Hypothalamus (tissue), 51 donors: ENCODE measurements at places on chromosomes 5 and 9.

GRCh38 chr9:111926421-111926875 is 29.8 kb downstream of the UGCG start:
- DNase-seq = no peak

DNA sequence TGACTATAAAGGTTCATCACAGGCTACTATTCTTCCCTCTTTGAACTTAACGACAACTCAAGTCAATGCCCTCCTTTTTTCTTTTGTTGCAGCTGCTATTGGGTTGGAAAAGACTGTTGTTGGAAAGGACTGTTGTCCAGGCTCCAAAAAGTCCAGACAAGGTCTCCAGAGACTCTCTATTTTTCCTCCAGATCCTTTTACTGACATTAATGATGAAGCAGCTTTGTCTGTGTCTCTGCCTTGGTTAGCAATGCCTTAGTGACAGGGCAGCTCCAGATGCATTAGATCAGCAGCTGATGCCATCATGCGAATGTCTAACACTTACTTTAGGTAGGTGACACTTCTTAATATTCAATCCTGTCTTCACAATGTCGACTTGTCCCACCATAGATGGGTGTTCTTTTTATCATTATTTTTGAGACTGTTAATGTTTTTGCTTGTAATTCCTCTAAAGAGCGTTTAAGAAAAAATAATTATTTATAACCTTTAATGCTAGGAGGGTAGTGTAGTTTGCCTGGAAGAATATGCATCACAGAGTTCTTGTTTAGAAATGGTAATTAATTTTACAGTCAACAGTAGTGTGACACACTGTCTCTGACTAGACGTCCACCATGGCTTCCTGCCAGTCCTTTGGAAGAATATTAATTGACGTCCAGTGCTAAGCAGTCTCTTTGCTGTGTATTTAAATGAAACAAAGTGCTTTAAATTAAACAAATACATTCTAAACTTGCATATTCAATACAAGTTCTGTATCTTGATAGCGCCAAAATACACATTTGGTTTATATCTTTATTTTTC is 492.2 kb downstream of the NR2F1-AS1 start:
- DNase-seq = no peak

DNA sequence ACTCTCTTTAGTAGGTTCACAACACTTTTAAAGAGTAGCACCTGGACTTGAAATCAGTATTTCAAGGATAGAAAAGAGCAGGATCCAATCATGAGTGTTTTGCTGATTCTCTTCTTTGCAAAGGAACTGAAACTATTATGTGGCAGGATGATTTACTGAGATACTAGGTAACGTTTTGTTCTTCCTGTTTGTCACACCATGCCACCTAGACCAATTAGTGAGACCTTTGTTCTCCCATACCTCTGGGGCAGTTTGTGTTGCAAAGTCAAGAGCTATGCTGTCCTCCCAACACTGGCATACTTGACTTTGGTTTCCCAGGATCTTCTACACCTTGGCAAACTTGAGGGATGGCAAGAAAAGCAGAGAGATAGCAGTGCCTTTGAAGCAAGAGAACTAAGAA is 43.4 kb downstream of the PPP1R2B start:
- no peak for DNase-seq

GRCh38 chr9:101369286-101369685 is 15.5 kb downstream of the BAAT start:
- no peak for DNase-seq

- peak; percentile 84 for DNase-seq
These were observed 156.3 kb upstream of the IER5L start for GRCh38 chr9:129334105-129334935.

DNA sequence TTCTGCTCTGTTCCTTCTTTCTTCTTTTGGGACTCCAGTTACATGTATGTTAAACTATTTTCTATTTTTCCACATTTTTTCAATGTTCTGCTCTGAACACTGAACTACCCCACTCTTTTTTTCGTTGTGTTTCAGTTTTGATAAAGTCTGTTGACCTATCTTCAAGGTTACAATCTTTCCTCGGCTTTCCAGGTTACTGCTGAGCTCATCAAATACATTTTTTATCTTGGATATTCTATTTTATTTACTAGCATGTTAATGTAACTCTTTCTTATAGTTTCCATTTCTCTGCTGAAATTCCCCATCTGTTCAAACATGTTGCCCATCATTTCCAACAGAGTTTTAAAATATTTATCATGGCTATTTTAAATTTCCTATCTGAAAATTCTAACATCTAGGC is 13.8 kb downstream of the NEUROG1 start:
- no peak for DNase-seq

DNA sequence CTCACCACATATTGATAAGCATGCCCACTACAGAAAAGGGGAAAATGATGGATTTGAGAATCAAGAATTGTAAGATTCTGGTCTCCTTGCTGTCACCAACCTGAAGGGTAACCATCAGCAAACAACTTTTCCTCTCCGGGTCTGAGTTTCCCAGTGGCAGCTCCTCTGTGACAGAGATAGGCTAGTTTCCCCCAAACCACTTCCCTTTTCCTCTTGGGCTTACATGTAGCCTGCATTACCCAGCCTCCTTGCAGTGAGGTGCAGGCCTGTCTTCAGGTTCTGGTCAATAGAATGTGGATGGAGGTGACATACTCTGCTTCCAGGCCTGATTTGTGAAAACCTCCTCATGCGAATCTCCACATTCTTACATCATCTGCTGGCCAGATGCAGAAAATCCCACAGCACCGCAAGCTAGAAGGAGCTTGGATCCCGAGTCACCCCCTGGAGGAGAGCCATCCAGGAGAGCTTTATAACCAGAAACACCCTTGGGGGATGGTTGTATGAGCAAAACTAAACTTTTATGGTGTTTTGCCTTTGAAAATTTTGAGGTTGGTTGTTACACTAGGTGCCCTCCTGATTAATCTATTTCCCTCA is 206.1 kb downstream of the RGS3 start:
- no peak for DNase-seq

DNA sequence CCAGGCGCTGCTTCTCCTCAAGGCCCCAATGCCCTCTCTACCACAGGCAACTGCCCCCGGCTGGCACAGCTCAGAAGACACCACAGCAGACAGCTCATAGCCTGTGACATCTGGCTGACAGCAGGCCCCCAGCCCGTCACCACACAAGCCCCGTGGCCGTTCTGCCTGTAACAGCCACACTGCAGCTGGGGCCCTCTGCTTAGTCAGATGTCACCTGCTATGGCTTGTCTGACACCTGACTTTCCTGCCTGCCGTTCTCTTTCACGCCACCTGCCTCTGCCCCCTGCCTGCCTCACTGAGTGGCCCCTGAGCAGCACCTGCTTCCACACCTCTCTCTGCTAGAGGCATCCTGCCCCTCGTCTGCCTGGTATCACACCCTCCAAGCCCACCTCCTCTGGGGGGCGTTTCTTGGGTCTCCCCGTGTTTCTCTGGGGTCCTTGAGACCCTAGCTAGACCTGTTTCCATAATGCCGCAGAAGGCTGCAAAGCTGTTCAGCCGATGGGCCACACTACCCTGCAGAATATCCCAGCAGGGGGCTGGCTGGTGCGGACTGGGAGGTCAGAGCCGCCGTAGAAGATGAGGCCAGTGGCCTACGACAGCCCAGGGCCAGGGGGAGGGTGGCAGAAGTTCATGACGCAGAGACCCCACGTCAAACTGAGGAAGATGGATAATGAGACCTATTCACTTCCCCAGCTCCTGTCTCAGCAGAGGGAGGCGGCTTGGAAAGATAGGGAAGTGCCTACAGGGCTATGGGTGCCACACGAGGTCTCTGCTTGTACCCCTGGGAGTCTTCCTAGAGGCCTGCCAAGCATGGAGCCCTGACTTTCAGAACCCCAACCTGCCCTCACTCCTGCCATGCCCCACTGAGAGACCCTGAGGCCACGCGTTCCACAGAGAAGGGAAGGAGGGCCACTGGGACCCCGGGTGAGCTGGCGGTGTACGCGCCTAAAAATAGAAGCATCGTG is 95.1 kb downstream of the ZNF354C start:
- DNase-seq = no peak

- no peak for DNase-seq
These were observed 371.5 kb downstream of the NR2F1-AS1 start for GRCh38 chr5:93209476-93209875.

GRCh38 chr5:132437604-132438266 is 52.8 kb downstream of the IRF1 start:
- no peak for DNase-seq

DNA sequence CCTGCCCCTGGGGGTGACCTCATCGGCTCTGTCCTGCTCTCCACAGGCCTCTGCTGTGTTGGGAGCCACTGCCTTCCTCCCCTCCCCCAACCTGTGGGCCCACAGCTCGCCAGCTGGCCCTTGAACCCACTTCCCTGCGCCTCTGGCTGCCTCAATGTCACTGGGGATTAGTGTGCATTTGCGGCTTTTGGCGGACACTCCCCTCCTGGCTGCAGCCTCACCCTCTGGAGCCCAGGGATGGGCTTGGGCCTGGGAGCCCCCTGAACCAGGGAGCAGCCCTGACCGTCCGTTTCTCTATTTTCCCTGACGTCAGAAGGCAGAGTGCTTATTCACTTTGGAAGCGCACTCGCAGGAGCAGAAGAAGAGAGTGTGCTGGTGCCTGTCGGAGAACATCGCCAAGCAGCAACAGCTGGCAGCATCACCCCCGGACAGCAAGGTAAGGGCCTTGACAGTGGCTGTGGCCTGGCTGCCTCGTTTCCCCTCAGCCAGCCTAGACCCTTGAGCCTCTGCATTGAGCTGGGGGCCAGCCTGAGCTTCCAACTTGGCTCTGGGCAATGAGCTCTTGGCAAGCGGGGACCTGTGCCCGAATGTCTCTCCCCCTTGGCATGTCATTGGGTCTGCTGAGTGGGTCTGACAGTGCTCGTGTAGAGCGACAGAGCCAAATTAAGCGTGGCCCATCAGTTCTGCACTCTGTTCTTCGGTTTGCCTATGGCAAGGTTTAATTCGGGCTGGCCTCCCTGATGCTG is 73.1 kb downstream of the RGS3 start:
- DNase-seq = peak; percentile 89

- DNase-seq = no peak
These were observed 31.6 kb upstream of the ACOT12 start for GRCh38 chr5:81425569-81425968.

DNA sequence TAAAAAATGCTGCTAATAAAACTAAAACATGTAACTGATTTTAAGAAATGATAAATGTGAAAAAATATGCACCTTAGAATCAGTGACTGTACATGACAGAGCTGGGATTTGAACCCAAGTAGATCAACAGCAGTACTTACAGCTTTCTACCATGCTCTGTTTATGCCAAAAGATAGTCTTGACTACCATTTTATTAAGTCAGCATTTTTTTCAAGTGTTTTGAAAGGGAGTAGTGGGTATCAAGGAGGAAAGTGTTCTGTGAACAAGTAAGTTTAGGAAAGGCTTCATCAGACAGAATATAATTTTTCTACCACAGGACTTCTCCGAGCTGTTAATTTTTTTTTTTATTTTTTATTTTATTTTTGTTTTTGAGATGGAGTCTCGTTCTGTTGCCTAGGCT is 180.4 kb upstream of the GLRA1 start:
- no peak for DNase-seq

DNA sequence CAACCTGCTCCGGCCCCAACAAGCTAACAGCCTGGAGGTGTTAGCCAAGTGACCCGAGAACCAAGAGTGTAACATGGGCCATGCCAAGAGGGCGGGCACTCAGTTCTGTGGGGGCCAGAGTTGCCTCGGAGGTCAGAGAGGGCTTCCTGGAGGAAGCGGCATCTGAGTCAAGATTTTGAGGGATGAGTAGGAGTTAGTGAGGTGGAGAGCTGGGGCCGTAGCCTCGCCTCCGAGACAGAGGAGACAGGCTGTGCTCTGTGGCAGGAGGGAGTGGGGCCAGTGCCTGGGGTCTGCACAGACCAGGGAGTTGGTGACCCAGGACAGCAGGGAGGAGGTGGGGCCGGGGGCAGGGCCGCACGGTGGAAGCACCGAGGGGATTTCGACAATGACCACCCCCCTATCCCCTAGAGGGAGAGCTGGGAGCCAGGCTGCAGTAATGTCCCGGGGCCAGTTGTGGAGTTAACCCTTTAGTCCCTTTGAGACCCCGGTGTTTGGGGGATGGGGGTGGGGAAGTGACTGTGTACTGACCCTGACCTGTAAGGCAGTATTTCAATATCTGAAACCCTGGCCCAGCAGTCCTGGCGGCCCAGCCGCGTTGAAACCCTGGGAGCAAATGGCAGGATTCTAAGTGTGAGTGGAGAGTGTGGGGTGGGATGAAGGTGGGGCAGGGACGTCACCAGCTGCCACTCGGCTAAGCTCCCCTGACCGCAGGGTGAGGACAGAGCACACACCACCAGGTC is 148.7 kb upstream of the COL5A1 start:
- no peak for DNase-seq

DNA sequence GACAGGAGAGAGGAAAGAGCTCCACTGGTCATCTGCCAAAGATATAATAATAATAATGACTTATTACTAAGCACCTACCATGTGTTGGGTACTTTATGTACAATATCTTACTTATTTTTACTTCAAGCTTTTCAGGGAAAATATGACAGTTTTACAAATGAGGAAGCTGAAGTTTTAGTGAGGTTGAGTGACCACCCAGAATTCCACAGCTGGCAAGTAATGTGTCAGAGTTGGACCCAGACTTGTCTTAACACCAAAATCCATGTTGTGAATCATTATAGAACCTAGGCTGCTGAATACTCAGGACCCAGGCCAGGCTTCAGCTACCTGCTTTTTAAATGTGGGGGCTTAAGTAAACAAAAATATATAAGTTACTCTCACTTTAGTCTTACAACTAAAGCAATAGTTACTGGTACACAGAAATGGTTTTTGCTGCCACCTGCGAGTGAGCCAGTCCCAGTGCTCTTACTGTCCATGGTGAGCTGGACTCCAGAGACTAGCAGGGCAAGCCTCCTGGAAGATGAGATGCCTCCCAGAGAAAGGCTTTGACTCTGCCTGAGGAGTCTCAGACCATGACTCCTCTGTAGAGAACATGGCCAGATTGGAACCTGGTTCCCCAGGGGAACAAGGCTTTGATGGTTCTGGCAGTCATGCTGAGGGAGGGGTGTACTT is 29.9 kb downstream of the RUSC2 start:
- DNase-seq = no peak

DNA sequence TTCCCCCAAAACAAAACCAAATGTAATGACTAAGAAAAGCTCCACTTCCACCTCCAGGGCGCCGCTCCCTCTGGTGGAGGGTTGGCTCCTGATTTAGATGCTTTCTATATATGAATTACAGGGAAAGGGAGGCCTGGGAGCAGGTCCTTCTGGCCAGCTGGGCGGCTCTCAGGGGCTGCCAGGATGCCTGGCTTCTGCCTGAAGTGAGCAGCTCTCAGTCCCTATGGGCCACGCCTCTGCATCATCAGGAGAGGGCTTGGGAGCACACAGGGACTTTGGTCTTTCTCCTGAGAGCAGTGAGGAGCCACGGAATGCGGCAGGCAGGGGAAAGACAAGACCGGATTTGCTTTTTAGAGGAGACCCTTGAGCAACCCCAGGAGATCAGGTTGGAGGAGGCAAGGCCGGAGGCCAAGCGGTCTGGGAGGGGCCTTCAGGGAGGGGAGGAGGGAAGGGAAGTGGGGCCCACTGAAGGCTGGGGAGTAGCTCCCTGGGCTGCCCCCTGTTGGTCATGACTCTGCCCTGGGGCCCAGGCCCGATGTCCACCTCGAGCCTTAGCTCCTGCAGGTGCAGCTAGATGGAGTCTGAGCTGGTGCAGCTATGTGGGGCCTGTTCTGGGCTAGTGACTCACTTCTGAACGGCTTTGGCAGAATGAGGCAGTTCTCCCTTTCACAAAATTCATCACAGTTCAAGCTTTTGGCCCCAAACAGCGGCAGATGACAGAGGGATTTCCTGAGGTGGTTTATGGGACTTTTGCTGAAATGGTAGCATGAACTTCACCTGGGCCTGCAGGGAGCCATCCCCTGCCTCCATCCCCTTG is 11.3 kb upstream of the GRHPR start:
- DNase-seq = no peak

- DNase-seq = no peak
These were observed 11.1 kb downstream of the UBAP2 start for GRCh38 chr9:34037626-34038025.

- DNase-seq = no peak
These were observed 13.6 kb upstream of the CLK4 start for GRCh38 chr5:178640331-178641045.
